ENCODE measurements at places on chromosomes 11 and 22.

DNA sequence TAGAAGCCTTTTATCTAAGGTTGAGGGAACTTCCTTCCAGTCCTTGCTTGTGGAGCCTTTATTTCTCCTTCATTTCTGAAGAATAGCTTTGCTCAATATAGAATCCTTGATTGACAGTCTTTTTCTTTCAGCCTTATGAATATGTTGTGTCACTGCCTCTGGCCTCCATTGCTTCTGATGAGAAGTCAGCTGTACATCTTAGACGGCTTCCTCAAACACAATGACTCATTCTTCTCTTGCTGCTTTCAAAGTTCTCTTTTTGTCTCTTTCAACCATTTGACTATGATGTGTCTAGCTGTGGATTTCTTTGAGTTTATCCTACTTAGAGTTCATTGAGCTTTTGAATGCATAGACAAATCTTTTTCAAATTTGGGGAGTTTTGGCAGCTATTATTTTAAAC is 893.2 kb downstream of the BRD1 start:
- DNase-seq: no peak

- DNase-seq: no peak
Observed at GRCh38 chr11:46727952-46728658, 9.1 kb downstream of the F2 start.

DNA sequence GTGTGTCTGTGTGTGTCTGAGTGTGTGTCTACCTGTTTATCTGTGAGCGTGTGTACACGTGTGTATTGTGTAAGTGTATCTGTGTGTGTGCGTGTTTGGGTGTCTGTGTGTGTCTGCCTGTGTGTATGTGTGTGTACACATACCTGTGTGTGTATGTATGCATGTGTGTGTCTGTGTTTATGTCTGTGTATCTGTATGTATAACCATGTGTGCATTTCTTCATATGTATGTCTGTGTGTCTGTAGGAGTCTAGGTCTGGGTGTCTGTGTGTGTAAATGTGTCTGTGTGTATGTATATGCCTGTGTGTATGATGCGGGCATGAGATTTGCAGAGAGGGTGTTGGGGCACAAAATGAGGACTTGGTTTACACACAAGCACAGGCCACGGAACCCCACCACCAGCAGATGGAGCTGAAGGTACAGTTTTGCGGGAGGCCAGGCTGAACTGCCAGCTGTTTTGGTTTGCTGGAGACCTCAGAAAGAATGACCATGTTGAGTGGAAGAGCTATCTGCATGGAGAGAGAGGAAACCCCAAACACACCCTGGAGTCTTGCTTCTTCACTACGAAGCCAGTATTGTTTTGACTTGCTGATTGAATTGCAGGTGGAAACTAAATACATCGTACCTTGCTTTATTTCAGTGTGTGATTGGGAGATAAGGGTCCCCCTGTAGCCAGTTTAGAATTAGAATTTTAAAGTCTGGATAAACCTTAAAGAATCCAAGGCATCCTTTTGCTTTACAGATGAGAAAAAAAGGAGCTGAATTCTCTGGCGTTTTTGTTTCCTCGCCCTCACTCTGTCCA is 497.2 kb downstream of the NTM start:
- DNase-seq: no peak

GRCh38 chr11:64546600-64546999 is 44.4 kb upstream of the SLC22A12 start:
- DNase-seq: no peak

DNA sequence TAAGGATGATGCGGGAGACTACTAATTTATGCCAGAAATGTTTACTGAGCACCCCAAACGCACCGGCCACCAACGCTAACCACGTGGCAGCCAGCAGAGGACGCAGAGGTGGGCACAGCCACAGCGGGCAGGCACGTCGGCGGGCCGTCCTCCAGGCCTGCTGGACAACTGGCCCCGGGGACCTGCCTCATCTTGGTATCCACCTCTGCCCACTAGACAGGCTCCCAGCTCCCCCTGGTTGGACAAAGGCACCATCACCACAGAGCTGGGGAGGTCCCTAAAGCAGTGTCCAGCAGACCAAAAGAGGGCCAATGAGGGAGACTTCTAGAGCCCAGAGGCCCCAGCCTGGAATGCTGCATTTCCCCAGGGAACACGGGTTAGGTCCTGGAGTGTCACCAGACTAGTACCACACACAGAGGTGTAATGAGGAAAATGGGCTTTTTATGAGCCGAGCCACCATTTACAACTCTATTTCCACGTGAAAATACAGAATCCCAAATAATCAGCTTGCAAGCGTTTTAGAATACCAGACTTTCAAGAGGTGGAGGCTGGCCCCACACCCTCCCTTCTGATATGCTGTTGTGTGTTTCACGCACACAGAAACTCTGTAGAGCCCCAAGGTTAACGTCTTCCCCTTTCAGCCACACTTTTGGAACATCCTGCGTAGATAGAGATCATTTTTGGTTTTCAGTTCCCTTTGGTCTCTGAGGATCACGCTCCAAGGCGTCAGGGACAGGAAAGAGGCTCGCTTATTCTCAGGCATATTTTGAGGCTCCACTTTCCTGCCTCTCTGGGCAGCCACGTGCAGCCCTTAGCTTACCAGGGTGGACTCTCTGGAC is 23.7 kb upstream of the BID start:
- DNase-seq: no peak

DNA sequence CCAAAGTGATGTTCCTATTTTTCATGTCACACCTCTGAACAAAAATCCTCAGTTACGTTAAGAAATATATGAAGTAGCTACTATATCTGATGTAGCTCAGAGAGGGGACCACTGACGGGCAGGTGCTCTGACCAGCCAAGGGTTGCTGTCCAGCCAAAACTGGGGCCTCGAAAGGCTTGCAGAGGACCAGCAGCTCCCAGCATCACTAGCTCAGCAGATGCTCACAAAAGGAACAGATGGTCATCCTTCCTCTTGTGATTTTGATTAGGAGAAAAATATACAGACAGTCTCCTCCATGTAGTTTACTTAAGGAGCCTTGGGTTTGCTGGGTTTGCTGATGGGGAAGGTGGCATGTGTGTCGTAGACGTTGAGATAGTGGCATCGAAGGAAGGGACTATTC is 374.6 kb upstream of the B3GAT1 start:
- DNase-seq: no peak

DNA sequence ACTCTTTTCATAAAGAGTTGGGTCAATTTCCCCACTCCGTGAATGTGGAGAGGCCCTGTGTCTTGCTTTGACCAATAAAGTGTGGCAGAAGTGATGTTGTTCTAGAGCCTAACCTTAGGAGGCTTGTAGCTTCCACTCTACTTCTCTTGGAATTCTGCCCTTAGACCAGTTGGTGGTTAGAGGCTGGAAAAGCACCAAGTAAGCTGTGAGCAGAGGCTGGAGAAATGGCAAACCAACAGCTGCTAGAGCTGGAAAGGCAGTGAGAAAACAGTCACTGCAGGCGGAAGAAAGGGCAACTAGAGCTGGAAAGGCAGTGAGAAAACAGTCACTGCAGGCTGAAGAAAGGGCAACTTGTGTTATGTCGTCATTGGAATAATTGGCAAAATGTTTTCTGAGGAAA is 29.8 kb upstream of the MSANTD2 start:
- no peak for DNase-seq

- no peak for DNase-seq
Observed at GRCh38 chr11:122007601-122008071, 108.4 kb downstream of the BLID start.

GRCh38 chr11:76083563-76084451 is 122.5 kb downstream of the WNT11 start:
- no peak for DNase-seq

- no peak for DNase-seq
Observed at GRCh38 chr22:46678785-46679700, 58.9 kb downstream of the GRAMD4 start.

- DNase-seq: peak; percentile 55
Observed at GRCh38 chr11:12331239-12331874, 46.0 kb upstream of the PARVA start.

GRCh38 chr11:15453211-15453765 is 338.6 kb downstream of the INSC start:
- no peak for DNase-seq

DNA sequence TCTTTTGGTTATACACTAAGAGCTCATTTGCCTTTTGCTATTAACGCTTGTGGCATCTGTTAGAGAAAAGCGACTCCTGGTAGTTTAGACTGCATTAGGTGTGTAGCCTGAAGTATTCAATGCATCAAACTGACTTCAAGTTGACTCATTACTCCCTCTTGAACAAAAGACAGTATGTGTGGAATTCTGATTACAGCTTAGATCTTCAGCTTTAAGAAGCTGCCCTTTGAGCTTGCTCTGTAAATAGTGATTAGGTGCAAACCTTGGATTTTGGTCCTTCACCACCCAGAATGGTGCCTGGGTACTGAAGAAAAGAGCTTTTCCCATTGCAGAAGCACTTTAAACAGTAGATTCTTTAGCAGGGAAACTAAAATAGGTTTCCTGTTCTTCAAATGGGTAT is 62.1 kb downstream of the FAT3 start:
- no peak for DNase-seq

DNA sequence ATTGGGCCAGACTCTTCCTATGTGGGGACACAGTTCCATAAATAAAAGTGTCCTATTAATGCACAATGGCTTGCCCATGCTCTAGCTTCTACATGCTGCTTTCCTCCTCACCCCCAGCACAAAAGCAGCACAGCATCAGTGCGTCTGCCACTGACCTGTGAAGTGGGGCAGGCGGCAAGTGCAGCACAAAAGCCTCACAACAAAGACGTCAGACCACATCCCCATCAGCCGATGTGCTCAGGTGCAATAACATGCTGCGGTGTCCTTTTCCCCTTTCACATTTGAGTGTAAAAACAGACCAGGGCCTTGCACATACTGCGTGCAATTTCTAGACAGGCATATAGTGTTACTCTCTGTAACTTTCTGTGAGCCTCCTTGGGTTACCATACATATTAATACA is 12.8 kb downstream of the DKK3 start:
- DNase-seq: no peak

GRCh38 chr22:44928711-44929358 is 81.0 kb downstream of the PHF21B start:
- DNase-seq: no peak

DNA sequence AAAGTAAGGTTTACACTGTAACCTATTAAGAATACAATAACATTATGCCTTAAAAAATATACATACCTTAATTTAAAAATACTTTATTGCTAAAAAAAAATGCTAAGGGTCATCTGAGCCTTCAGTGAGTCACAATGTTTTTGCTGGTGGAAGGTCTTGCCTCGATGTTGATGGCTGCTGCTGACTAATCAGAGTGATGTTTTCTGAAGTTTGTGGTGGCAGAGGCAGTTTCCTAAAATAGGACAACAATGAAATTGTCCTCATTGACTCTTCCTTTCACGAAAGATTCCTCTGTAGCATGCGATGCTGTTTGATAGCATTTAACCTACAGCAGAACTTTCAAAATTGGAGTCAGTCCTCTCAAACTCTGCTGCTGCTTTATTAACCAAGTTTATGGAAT is 97.6 kb downstream of the FAT3 start:
- DNase-seq: no peak

GRCh38 chr22:36244522-36245391 is 5.4 kb upstream of the APOL2 start:
- DNase-seq: no peak

DNA sequence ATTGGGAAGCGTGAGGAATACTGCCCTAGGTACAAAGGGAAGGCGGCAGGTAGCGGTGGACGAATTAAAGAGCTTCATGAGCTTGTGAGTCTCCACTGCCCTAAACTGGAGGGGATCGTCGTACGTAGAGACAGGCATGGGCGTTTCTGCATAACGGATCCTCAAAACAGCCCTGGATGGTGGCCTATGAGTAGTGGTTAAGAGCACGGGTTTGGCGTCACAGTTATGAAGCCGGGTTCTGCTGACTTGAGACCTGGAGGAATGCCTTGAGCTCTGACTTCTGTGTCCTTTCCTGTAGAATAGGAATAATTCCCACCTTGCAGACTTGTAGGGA is 335 bp downstream of the TMEM138 start:
- DNase-seq: peak; percentile 2

GRCh38 chr22:41538583-41538982 is 5.7 kb downstream of the POLR3H start:
- DNase-seq: no peak

- no peak for DNase-seq
Observed at GRCh38 chr11:122895563-122895962, 13.0 kb downstream of the JHY start.

GRCh38 chr11:118319337-118319707 is 14.8 kb downstream of the CD3E start:
- DNase-seq: no peak

- DNase-seq: no peak
Observed at GRCh38 chr11:107265591-107266121, 192.0 kb downstream of the CWF19L2 start.

DNA sequence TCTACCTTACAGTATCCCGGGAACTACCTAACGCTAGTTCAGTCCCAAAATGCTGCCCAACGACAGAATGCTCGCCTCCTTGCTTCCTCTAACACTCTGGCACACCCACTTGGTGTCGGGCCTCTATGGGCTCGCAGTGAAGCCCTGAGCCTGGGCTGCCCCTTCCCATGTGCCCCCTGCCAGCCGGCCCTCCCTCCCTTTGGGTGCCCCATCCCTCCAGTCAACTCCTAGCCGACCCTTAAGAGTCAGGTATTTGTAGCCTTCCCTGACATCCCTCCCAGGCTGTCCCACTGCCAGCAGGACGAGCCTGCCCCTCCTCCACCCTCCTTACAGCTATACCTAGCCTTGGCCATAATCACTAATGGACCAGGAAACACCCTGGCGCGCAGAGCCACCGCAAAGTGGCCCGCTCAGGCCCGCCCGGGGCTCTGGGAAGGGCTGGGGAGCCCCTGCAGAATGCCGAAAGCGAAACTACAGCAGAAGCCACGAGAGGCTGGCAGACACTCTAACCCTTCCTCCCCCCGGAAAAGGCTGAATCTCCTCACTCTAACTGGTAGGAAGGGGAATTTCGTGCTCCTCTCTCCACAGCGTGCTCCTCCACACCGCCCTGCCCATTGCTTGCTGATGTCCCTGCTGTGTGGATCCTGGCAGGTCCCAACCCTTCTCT is 8.2 kb downstream of the CBX7 start:
- DNase-seq: peak; percentile 38

- no peak for DNase-seq
Observed at GRCh38 chr22:36797911-36798673, 18.7 kb downstream of the PVALB start.

GRCh38 chr22:30804626-30805025 is 110.0 kb downstream of the OSBP2 start:
- no peak for DNase-seq

DNA sequence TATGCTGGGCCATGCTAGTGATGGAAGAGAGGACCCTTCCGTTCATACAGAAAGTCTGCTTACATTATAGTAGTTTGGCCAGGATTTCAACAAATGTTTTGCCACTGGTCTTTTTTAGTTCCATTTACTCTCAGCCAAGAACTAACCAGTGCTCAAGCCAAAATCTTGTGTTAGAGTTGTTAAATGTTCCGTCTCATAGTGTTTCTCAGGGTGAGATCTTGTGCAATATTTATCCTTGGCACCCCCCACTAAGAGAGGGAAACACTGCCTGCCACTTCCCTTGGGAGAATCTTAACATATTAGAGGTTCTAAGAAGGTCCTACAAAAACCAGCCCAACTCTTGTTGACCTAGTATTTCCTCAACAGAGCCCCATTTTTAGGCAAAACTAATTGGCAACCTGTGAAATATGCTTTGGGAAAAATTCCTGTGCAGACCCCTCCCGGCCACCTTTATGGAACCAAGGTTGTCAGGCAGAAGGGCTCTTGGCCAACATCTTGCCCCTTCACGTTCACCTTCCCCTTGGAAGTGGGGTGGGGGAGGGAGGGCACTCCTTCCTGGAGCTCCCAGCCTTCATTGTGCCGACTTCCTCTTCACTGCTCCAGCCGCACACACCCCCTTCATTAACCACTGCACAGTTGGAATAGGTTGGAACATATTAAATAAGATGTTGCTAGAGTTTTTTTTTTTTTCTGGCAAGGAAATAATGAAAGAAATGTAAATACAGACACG is 173.2 kb upstream of the SORL1-AS1 start:
- DNase-seq: no peak

Measured in activated T-helper 1 cell treated with anti-CD3 and anti-CD28 coated beads, Interleukin-2, amount 50 U/mL, for 16 hours (primary cell).